Lung (tissue), 17 donors: ENCODE measurements at places on chromosomes 1 and 21.
A peak's percentile ranks its signal among the peaks of the same experiment; 100 is the strongest.

DNA sequence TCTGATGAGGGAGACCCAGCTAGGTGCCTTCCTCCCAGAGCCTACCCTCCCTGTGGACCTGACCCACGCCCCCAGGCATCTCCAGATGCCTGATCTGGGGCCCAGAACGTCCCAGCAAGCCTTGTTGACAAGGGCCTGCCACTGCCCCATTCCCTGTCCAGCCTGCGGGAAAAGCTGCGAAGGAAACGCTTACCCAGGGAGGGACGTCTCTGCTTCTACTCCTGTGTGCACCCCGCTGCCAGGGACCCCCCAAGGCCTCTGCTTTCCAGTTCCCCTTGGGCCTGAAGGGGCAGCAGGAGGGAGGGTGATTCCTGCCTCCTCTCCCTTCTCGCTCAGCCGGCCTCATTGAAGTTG lies 11.6 kb upstream of the CLSTN1 start:
- DNase-seq, result no peak

DNA sequence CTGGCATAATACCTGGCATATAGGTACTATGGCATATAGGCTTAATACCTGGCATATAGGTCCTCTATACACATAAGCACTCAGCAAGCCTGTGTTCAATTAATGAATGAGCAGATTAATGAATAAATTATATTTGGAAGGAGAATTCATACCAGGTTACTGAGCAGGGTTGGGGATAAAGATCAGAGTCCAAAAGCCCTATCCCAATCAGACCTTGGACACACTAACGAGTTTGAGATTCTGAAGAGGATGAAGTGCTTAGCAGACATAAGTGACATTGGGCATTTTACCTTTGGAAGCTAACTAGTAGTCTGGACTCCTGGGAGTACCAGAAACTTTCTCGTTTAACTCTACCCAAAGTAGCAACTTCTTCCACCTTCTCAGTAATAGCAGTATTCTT lies 63.3 kb upstream of the ARHGAP29 start:
- DNase-seq, result no peak

DNA sequence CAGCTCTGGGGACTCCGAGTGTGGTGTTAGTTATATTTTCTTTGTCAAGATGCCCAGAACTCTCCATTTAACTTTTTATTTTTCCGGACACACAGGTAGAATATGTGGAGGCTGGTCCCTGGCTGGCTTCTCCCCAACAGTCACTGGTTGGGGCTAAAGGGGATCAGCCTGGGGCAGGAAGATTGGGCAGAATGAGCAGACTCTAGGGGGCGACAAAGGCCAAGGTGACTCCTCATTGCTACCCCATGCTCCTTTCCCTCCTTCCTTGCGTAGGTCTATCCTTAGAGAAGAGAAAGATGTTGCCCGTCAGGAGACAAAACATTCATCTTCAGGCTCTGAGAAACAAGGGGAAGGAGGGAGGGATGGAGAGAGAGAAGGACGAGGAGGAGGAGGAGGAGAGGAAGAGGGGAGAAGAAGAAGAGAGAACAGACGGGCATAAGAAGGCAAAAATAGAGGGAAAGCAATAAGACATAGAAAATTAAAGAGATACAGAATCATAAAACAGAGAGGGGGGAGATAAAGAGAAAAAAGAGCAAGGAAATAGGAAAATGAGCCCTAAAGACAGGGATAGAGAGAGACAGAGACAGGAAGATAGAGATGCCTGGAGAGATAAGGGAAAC lies 89.9 kb downstream of the FOXD2 start:
- no peak for DNase-seq

GRCh38 chr1:45789601-45790000 lies 13.8 kb upstream of the MAST2 start:
- DNase-seq, result no peak

DNA sequence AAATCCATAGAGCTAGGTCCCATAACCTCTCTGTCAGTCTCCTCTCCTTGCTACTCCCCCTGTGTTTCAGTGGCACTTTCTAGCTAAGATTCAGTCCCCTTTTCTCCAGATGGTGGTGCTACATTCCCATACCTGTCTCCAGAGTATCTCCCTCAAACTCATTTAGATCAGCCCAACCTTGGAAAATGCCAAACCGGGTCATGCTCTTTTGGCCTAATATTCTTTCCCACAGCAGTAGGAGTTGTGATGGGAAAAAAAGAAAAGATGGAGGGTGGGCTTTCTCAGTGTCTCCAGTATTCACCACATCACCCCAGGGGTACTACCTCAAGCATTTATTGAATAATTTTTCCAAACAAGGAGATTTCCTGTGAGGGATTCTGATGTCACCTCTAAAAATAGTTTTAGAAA lies 3.2 kb upstream of the RXFP4 start:
- DNase-seq, result peak; percentile 48

DNA sequence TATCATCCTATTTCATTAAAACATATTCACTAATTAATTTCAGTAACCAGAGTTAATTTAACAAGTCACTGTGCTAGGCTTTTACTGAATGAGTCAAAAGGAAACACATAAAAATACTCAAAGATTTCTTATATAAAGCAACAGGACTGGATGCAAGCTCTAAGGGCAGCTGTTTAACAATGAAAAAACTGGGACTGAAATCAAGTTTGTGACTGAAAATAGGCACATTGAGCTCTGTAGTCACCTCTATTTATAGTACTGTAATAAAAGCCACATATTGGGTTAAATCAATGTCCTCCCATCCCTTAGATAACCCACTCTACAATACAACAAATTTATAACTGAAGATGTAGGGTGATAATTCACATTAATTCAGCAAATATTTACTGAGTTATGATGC lies 52.4 kb downstream of the SMYD3 start:
- DNase-seq, result peak; percentile 26

DNA sequence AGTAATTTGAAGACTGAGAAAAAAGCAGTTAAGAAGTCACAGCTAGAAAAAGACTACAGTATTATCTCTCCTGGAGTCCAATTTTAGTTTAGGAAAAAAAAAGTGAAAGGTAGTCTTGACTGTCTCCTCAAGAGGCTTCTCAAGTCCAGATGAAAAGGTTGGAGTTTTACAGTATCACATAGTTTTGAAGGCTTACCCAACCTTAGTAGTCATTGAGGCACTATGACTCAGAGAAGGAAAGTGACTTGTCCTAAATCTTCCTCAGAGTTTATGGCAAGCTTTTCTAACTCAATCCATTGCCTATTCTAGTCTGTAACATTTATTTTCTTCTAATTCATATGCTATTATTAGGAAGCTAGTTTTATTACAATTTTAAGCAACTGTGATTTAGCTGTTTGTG lies 174.9 kb downstream of the DPYD start:
- DNase-seq, result no peak

DNA sequence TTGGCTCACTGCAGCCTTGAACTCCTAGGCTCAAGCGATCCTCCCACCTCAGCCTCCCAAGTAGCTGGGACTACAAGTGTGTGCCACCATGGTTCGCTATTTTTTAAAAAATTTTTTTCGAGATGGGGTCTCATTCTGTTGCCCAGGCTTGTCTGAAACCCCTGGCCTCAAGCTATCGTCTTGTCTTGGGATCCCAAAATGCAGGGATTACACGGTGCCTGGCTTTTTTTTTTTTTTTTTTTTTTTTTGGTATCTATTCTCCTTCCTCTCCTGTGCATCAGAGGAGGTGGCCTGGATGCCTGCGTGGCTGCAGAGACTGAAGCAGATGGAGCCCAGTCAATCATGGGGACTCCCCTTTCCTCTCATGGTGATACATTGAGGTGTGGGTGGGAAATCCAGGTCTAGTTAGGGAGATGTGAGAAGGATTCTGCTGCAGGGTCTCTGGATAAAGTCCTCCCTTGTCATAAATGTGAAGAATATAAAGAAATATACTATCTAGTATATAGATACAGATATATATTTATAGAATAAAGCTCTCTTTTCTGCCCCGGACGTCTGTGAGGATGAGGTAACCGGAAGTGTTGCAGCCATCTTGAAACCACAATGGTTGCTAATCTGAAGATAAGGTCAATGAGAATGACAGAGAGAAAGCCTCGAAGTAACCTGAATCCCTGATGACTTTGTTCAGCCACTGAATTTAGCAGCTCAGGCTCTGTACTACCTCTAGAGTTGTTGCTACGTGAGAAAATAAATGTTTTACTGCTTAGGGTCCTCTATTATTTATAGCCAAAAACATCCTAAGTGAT lies 19.5 kb upstream of the RGSL1 start:
- DNase-seq, result no peak

- DNase-seq, result no peak
These were observed 13.2 kb upstream of the ZBTB17 start for GRCh38 chr1:15988856-15989736.

DNA sequence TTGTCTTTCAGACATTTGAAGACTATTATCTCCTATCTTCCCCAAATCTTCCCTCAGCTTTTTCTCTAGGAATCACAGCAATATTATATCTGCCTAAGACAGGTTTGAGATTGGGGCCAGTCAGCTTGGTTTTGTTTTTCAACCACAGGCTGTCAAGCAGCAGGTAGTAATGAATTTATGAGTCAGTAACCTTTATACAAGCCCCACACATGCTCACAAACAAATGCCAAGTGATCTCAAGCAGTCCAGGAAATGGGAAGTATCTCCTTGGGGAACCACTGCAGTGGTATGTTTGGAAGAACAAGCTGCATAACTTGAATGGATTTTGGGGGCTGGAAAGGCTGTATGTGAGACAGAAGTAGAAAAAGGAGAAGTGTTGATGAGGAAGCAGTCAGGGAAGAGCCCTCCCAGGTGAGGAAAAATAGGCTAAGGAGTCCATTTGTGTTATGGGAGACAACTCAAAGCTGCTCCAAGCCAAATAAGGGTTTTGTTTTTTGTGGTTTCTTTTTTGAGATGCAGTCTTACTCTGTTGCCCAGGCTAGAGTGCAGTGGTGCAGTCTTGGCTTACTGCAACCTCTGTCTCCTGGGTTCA lies 2.1 kb downstream of the DHDDS start:
- DNase-seq, result no peak

- peak; percentile 88 for DNase-seq
These were observed at the start of gene CD58 for GRCh38 chr1:116570358-116571214. CD58 (minus strand) TSS chr1:116571026; CDS start chr1:116570972, 54 bp downstream.

DNA sequence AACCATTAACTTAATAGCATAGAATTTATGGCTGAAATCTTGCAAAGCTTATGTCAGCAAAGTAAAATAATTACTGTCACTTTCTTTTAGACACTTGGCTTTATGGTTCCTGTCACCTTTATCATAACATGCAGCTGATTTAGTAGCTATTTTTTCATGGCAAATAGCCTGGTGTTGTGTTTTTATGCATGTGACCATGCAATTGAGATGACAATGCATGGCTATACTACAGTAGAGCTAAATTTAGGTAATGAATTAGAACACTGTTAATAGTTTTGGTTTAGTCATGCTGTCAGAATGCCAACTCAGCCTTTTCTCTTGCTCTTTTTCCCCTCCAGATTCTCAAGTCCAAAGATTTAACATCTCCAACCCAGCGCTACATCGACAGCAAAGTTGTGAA lies 88.6 kb downstream of the TGFB2 start:
- peak; percentile 33 for DNase-seq

GRCh38 chr1:198747127-198747526 lies 108.3 kb downstream of the PTPRC start:
- DNase-seq, result no peak

DNA sequence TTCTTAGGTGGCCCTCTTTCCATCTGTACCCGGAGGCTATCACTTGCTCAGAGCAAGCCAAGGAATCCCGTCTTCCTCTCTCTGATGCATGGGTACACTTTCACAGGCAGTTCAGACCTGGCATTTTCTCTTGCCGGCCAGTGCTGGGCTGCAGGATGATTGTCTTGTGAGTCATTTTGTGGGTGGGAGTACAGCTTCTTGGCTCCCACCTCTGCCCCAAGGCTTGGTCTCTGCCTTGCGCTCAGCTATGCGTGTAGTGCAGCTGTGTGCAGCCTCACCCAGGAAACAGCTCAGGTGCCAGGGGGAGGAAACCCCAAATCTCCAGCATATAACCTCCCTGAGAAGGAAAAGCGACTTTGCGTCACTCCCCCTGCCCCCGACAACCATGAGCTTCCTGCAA lies 3.9 kb upstream of the AJAP1 start:
- no peak for DNase-seq
